Left renal cortex interstitium (tissue), 4 donors: ENCODE measurements at places on chromosomes 2 and 18.

- peak; percentile 98 for DNase-seq
These were observed at the start of gene TMEM18 for GRCh38 chr2:677056-677958. Gene TMEM18 (minus strand): TSS chr2:677406. CDS start chr2:677345, 61 bp downstream.

- DNase-seq, result no peak
These were observed 57.2 kb downstream of the CYB5A start for GRCh38 chr18:74234326-74235171.

- no peak for DNase-seq
These were observed 48.7 kb downstream of the DTNB start for GRCh38 chr2:25624635-25625034.

DNA sequence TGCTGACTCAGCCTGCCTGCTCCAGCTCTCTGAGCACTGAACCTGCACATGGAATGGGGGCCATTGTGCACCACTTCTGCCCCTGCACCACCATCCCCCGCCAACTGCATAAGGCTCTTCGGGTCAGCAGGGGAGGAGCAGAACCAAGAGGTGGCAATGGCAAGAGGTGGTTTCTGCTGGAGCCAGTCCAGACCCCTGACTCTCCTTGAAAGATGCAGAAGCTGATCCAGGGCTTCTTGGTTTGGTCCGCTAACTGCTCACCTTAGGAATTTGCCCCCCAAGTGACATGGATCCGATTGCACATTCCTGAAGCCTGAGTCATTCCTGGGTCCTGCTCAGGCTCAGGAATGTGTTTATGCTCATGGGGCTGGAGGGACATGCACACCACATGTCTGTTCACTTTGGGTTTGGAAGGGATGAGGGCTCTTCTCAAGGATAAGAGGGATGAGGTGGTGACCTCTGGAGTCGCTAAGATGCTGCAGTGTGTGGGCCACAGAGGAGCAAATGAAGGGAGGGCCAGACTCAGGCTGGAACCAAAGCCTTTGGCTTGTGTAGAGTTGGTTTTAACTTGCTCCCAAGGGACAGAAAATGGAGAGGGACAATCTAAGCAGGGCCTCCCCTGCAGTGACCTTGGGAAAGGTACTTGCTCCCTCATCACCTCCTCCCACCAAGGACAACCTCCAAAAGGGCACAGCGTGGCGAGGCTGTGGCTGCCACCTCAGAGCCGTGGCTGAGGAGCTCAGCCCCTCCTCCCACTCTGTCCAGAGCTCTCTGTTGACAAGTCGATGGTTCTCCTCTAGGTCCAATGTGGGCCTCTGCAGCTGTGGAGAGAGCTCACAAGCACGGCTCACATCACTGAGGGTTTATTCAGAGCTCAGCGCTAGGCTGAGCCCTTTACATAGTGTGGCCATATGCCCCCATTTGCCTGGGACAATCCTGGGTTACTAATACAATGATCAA lies 66.2 kb downstream of the HS1BP3 start:
- peak; percentile 94 for DNase-seq

GRCh38 chr2:196376984-196377877 lies 205.9 kb upstream of the STK17B start:
- no peak for DNase-seq

- DNase-seq, result no peak
These were observed 482.0 kb downstream of the BCL11A start for GRCh38 chr2:60071490-60071831.

DNA sequence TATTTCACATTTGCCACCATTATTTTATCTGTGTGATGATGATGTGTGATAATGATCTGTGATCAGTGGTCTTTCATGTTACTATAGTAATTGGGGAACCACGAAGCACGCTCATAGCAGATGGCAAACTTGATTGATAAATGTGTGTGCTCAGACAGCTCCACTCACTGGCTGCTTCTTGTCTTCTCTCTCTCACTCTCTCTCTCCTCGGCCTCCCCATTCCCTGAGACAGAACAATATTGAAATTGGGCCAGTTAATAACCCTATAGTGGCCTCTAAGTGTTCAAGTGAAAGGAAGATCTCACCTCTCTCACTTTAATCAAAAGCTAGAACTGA lies 60.7 kb upstream of the RAPGEF4 start:
- DNase-seq, result no peak
